ENCODE measurements at places on chromosomes 11 and 22.

DNA sequence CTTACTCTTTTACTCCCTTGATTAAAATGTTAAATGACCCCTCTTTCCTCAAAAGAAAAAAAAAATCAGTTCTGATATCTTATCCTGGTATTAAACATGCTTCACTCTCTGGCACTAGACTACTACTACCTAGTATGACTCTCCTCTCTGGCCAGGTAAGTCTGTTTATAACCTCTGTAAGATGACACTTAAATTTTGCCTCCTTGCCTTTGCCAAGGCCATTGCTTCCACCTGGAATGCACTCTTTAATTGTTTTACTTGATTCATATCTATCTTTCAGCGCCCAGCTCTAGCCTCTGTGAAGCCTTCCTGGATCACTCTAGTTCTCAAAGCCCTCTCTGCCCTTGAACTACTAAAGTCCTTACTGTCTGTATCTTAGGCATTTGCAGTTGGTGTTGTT, 170.4 kb downstream of the ETS1 start:
- no peak for DNase-seq

DNA sequence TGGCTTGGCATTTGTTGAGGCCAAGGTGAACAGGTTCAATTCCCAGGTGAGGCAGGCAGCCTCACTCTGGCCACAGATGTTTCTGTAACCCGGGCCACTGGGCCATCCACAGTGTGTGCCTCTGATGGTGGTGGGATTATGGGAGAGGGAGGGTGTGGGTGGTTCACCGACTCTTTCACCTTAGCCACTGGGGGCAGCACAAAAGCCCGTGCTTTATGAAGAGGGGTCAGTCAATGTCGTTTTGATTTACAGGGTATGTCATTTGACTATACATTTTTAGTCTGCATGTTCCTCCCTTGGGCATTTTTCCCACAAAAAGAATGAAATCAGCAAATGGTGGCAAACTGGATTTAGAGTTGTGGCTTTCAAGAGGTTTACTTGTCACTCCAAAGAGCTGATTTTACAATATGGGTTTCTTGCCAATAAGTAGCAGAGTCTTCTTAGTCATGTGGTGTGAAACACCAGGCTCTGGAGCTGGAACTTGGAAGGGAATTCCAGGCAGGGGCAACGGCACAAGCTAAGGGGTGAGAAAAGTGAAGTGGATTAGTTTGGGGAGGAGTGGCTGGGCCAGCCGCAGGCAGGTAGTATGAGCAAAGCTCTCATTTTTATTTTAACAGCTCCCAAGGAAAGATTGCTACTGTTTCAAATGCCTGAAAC, 217.8 kb upstream of the ZBED5 start:
- DNase-seq: no peak

GRCh38 chr22:17884084-17884483, 109.8 kb upstream of the BID start:
- no peak for DNase-seq

DNA sequence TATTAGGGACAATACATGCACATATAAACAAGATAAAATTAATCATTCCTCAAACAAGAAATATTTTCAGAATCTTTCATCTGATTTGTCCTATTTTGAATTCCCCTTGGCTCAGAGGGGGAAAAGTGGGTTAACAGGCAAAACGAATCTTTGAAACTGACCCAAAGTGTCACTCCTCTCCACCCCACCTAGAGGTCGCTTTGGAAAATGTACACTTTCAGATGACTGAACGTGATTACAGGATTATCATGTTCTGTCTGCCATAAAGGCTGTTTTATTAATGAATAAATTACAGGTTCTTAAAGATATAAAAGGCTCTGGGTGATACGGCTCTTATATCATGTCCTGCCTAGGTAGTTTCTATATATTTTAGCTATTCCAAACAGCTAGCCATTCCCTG, 1735.0 kb downstream of the LRRC4C start:
- DNase-seq: no peak

DNA sequence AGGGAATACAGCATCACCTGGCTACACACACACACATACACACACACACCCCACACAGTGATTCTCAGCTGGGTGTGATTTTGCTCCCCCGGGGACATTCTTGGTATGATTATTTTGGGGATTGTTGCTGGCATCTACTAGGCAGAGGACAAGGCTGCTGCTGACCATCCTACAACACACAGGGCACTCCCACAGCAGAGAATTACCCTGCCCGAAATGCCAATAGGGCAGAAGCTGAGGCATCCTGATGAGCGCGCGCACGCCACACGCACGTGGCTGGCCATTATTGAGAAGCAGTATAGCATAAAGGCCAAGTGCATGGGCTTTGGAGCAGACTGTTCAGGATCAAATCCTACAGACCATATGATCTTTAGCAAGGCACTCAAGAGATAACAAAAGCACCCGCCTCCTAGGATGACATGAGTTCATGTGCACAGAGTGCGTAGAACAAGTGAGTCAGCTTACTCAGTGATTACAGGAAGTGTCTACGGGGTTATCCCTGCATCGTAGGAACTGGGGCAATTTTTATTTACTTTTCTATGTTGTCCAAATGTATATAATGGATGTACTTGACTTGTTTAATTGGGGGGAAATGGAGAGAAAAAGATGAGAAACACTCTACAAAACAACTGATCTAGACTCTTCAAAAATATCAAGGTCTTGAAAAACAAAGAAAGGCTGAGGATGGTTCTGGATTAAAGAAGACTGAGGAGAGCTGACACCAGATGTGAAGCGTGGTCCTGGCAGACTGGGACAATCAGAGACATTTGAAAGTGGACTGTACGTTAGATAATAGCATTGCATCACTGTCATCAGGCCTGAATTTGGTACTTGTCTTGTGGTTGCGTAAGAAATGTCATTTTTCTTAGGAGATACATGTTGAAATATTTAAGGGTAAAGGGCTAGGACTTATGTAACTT, 7.2 kb upstream of the EHD1 start:
- no peak for DNase-seq

- no peak for DNase-seq
Observed at GRCh38 chr22:50314455-50315288, 7.2 kb upstream of the PLXNB2 start.

DNA sequence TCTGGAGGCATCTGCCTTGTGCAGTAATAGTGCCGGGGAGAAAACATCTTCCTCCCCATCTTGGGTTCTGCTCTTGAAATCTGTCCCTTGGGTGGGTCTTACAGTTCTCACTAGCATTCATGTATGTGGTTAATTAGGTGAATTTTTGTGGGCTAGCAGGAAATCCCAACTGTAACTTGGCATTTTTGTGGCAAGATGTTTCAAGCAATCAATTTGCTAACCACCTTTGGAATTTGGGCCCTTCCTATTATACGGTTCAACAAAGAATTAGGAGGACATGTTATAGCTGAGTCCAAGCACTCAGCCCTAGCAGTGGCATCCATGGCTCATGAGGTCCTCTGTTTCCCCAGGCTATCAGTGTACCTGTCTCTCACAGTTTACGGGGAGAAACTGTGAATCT, 89.1 kb upstream of the MTNR1B start:
- no peak for DNase-seq

- DNase-seq: no peak
Observed at GRCh38 chr11:128759597-128759996, 65.7 kb downstream of the FLI1 start.

DNA sequence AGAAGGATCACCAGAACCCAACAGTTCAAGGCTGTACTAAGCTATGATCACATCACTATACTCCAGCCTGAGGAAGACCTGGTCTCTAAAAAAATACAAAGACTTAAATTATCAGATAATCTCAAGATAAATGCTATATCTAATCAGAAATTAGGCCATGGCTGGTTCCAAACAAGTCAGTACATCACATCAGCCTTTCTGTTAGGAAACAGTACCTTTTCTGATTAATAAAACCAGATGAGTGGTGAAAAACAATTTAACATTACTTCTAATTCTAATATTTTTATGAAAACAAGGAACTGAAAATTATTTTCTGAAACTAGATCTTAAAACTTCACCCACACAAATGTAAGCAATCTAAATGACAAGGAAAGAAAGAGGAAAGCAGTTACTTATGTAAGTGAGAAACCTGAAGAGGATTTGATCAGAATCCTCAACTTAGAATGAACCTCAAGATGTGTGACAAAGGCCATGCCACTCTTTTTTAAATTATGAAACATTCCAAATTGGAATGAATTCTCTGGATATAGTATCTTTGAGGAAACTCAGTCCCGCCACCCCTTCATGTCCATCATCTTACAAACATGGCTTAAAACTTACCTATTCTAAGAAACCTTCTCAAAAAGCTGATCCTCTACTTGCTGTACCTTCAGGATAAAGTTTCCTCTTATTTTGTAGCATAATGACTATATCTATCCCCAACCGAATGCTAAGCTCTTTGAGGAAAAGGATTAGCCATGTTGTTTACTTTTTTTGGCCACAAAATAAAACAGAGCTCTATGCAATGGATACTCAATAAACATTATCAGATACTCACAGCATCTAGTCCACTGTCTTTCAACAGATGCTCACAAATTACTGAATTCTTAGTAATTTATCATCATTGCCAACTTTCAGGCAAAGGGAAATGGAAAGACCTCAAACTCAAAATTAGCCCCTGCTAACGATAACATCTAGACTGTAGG, 132.0 kb downstream of the MRTFA start:
- no peak for DNase-seq

DNA sequence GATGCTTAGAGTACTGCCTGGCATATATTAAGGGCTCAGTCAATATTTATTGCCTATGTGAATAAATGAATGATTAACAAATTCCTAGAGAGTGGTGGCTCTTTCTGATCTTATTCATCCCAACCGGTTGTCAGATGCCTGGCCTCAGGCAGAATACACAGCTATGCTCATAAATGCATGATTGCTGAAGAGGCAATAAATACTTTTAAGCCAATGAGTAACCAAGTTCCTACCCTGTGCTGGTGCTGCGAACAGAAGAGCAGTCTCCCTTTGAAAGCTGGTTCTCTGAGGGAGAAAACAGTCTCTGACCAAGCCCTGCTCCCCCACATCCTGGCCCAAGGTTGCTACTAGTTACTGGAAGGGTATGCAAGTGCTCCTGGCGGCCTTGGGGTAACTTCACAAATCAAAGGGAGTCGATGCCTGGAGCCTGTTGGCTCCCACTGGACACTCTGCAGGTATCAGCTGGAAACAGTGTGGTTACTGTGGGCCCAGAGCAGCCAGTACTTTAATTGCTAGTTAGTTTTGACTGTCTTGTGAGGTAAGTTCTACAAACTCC, 2.8 kb downstream of the USH1C start:
- DNase-seq: no peak

GRCh38 chr11:41978945-41979344, 519.5 kb upstream of the LRRC4C start:
- no peak for DNase-seq

- no peak for DNase-seq
Observed at GRCh38 chr11:32586576-32587190, 3.1 kb downstream of the EIF3M start.

- no peak for DNase-seq
Observed at GRCh38 chr11:57476047-57476756, 15.9 kb downstream of the RTN4RL2 start.

DNA sequence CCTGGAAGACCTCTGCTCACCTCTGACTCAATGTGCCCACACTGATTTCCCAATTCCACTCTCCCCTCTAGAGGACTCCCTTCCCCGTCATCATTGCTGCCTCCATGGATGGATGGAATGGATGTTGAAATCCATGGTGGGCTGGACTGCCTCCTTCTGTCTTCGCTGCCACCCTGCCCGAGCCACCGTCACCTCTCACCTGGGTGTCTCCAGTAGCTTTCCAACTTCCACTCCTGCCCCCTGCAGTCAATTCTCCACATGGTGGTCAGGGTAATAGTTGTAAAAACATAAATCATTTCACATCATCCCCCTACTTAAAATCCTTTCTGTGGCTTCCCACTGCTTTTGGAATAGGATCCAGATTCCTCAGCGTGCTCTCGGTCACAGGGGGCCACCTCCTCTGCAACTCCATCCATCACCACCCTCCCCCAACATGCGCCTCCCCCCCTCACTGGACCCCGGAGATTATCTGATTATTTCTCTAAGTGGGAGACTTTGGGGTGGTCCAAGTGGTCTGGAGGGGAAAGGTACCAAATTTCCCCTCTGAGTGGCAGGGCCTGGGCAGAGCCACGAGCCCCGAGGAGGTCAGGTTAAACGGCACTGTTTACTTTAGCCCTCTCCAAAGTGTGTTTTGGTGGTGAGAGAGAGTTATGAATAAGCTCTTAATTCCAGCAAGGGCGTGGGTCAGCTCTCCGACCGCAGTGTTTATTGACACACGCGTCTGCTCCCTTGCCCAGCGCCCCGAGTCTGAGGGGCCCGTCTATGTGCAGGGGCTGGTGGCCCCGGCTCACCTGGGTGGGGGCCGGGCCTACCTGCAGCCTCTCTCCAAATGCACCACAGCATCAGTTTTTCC, 313.7 kb downstream of the MN1 start:
- no peak for DNase-seq

GRCh38 chr11:72238040-72238450, 5.9 kb downstream of the PHOX2A start:
- DNase-seq: peak; percentile 41

DNA sequence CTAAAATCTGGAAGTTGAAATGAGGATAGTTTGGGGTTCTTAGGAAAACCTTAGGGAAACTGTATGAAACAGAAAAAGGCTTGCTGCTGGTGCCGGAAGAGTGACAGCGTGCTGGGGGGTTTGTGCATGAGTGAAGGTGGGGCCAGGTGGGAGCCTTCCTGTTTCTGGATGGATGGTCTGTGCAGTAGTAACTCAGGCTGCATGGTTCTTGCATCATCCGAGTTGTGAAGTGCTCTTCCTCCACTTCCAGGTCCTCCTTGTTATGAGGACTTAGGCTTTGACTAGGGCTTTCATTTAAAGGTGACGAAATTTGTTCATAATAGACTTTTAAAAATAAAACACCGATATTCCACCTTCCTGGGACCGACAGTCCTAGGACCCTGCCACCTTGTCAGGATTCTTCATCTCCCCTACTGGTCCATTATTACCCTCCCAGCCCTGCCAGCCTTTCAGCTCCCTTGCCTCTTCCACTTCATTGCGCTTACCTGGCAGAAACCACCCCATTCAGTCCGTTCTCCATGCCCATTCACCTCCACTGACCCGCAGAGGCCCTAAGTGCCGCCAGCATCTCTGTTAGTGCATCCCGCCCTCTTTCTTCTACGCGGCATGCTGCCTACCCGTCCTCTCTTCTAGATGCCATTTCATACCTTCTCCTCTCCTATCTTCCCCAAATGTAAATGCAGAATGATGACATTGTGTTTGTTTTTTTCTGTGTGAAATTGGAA, 47.3 kb downstream of the PPFIA1 start:
- DNase-seq: no peak

DNA sequence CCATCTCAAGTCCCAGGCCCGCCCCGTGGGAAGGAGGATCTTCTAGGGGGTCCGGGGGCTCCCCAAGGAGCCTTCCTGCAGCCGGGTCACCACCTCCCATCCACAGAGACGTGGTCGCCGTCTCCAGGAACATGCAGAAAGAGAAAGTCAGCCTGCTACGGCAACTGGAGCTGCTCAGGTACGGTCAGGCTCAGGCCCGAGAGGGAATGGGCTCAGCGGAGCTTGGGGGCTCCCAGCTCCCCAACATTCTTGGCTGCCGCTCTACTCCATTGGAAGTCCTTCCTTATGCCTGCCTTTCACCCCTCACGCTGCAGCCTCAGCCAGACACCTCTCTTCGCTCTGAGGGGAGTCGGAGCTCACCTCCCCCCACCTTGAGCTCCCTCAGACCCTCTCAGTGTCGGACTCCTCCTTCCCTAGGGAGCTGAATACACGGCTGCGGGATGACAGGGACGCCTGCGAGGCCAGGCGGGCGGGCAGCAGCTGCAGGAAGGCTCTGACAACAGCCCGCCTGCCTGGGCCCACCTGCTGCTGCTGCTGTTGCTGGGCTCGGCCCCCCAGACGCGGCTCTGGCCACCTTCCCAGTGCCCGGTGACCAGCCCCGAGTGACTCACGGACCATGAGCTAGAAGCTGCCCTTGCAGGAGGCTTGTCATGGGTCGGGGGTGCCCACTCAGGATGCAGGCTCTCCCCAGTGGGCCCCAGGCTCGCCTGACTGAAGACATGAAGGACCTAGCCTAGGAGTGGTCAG, 1.5 kb upstream of the CD151 start:
- peak; percentile 56 for DNase-seq

Data from NCI-H1092 treated with DMSO at 0.1 percent for 48 hours (cell line).